ENCODE measurements at places on chromosomes 5 and 9.

DNA sequence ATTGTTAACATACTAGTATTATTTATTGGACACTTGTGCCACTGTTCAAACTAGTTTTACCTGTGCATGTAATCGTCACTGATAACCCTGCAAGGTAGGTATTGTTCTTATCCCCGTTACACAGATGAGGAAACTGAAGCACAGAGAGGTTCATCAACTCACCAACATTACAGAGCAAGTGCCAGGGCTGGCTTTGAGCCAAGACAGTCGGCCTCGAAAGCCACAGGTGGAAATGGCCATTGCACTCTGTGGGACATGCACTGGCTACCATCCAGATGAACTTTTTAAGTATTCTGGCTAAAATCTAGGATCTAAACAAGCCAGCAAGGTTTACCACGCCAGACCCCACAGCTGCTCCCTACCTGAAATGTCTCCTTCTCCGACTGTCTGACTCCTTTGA is 57.9 kb downstream of the TEX10 start:
- no peak for DNase-seq

DNA sequence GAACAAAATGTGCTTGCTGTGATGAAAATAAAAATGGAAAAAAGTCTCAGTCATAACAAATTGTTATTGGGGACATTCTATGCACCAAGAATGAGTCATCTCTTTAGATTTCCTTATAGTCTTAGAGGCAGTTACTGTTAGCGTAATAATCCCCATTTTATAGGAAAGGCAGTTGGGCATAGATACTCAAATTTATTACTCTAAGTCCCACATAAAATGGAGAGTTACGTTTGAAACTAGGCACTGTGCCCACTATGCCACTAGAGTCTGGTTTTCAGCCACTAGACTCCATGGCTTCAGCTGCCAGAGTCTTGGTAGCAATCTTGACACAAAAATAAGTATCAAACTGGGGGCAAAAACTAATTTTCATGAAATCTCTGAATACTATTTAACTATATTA is 317.9 kb upstream of the MEF2C start:
- no peak for DNase-seq

GRCh38 chr5:88509403-88509802 is 240.8 kb upstream of the TMEM161B start:
- no peak for DNase-seq

DNA sequence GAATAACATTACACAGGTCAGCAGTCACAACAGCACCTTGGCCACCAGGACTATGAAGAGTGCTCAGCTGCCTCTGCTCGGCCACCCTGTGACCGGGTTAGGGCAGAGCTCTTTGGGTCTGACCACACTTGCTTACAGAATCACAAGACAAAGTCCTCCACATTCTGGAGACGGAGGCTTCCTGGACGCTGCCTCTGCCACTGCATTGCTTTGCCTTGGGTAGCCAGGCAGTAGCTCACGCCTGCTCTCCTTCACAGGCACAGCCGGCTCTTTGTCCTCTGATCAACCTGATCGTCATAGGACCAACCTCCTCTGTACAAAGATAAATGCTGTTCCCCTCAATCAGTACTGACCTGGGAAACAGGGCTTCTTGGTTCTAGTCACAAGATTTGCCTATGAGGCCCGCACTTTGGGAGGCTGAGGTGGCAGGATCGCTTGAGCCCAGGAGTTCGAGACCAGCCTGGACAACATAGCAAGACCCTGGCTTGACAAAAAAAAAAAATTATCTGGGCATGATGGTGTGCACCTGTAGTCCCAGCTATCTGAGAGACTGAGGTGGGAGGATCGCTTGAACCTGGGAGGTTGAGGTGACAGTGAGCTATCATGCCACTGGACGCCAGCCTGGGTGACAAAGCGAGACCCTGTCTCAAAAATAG is 128.4 kb upstream of the IER5L start:
- no peak for DNase-seq

DNA sequence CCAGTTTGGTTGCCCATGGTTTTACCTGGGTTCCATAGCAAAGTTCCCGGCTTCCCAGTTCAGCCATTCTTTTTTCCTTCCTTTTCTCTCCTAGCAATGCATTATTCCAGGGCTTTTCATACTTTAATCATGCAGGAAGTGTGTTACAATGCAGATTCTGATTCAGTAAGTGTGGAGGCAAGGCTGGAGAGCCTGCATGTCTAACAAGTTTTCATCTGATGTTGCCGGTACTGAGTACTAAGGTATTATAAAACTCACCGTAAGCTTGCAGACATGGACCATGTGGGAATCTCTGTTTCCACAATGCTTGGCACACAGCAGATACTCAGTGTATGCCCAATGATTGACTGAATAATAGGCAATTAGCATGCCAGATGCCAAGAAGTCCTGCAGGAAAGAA is 102.9 kb upstream of the SHB start:
- no peak for DNase-seq

- DNase-seq = no peak
Measured at GRCh38 chr5:179314606-179315355, 30.5 kb downstream of the ADAMTS2 start.

DNA sequence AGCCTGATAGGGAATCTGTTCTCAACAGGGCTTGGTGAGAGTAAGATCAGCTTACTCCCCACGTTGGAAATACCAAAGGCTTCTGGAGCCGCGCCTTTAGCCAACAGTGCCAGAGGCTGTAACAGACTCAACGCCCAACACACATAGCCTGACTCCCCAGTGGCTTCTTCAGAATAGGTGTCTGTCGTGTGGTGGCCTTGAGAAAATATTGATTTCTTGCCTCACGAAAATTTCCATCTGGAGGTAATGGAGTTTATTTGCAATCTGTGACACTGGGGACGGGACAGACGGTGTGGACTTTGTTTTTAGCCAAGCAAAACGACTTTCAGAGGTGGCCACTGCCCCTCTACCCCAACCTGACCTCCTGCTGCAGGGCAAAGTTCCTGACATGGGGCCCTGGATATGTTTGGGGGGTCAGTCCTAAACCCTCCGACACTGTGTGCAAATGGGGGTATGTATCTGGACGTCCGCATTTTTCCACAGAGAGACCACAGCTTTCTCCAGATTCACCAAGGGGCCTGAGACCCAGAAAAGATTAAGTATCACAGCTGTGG is 189.3 kb downstream of the CDK5RAP2 start:
- peak; percentile 57 for DNase-seq

GRCh38 chr9:13575558-13575957 is 296.1 kb upstream of the MPDZ start:
- DNase-seq = no peak

DNA sequence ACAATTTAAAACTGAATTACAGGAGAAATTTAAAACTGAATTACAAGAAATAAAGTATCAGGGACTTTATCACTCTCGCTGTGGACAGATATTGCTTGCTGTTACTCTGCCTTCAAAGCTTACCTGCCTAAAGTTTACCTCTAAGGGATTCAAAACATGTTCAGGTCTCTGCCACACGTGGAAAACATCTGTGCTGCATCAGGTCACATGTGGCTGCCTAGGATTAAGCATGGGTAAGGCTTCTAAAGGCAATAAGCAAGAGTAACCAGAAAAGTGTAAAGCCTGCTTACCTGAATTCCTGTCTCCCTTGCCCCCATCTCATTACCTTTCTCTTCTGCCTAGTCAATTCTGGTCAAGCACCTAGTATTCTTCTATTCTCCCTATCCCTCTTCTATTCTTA is 18.9 kb downstream of the MINAR2 start:
- no peak for DNase-seq
